Glutamatergic neuron (in vitro differentiated cells): ENCODE measurements at places on chromosomes 6 and 20.
A peak's percentile ranks its signal among the peaks of the same experiment; 100 is the strongest.

DNA sequence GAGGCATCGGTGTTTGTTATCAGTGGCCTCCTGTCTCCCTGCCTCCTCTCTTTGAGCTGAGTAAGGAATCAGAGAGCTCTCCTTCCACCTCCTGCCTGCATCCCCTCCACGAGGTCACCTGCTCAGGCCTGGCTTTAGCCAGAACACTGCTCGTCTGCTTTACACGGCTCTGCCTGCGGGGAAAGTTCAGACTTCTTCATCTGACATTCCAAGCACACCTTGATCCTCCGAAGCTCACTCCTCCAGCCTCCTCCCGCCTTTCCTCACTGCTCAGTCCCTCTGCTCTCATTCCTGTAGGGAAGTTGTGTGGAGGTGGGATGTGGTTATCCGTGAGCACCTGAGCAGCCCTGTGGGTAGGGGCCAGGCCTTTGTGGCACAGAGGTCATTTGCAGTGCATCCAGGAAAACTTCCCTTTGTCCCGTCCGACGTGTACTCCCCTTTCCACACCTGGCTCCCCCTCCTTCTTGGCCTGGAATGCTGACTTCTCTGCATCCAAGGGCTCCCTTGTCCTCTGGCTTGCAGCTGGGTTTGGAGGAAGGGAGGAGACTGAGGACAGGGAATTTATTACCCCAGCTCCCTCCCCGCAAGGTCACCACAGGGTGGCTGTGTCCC is 12.8 kb upstream of the CCDC167 start:
- DNase-seq, result no peak

DNA sequence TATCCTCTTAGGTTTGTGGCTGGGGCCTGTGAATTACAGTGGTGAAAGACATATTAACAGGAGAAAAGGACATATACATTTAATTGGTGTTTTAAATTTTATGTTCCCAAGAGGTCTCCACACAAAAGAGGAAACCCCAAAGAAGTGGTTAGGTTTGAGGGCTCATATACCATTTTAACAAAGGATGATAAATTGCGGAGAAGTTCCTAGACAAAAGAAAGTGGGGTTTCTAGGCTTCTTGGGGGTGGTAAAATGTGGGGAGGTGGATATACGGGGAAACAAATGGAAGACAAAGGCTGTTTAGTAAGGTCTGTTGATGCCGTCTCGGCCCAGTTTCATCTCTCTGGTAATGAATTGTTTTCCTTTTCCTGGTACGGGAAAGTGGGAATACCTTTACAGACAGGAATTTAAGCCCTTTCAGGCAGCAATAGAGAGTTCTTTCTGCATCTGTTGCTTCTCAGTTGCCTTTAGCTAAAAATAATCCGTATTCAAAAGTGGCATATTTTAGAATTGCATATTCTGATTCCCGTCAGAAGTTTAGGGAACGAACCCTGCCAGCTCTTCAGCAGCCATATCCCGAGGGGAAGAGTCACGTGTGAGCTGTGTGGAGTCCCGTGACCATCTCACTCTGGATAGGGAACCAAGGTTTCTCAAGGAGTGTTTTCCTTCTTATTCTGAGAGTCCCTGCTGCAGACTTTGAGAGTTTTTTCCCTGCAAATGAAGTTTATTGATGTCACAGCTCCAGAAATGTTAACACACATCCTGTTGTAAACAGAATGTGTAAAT is 104.4 kb downstream of the RPP40 start:
- no peak for DNase-seq

DNA sequence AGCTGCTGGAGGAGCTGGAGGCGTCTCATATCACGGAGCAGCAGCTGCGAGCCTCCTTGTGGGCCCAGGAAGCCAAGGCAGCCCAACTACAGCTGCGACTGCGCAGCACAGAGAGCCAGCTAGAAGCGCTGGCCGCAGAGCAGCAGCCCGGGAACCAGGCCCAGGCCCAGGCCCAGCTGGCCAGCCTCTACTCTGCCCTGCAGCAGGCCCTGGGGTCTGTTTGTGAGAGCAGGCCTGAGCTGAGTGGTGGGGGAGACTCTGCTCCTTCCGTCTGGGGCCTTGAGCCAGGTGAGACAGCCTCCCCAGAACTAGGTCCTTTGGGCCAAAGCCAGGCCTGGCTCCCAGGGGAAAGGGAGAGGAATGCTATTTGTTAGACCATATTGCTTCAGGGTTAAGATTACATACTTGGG is 31.7 kb downstream of the C20orf173 start:
- DNase-seq, result peak; percentile 39

DNA sequence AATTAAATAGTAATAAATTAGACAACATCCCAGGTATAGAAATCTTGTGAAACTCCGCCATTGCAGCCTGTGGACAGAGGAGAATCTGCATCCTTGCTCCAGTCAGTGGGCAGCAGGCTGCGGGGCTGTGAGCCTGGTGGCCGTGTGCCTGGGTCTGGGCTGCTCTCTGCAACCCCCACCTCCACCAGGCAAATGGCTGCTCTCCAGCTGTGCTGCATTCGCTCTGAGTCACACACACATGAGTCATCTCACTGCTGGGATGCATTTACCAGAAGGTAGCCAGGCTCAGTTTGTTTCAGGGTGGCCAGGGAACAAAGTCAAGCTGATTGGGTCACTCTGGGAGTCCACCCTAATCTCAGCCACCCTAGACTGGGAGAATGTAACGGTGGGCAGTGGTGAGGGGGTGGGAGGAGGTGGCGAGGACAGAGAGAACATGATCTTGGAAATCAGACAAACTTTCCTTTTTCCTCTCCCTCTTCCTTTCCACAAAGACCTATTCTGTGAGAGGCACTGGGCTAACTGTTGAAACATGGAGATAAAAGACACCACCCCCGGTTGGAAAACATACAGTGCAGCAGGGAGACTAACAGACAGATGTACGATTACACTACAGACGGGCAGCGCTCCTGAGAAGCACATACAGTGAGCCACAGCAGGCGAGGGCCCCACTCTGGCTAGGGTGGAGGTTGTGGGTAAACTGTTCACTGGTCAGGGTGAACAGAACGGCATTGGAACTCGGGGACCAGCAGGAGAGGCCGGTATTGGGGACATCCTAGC is 59.2 kb downstream of the TRAM2 start:
- peak; percentile 56 for DNase-seq

GRCh38 chr6:79526897-79527296 is 10.3 kb downstream of the LCA5 start:
- no peak for DNase-seq

DNA sequence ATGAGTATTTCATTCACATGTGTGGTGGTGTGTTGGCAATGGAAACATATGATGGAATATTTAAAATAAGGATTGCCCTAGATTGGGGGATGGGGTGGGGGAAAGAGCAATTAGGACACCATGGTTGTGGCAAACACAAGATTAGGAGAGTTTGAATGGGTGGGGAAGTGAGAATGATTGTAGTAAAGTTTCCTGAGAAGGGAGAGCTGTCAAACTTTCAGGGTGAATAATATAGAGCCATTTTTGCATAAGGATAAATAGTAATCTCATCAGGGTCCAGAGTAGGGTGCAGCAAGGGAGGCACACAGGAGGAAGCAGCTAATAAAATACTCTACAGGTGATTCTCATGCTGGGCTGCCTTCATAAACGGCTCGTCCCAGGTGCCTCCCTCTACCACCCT is 294.9 kb upstream of the MARCKS start:
- DNase-seq, result no peak

DNA sequence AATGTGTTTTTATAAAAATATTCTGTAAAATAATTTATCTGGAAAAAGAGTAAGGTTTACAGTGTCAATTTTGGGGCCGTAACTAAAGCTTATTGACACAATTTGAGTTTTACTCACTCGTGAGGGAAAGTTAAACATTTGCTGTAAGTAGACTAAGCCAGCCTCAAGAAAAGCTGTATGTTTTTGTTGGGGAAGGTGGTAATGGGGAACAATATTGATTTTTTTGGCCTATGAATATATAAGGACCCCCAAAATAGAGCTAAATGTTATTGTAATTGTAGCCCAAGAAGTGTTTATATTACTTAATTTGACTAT is 1.4 kb downstream of the SENP6 start:
- DNase-seq, result no peak

DNA sequence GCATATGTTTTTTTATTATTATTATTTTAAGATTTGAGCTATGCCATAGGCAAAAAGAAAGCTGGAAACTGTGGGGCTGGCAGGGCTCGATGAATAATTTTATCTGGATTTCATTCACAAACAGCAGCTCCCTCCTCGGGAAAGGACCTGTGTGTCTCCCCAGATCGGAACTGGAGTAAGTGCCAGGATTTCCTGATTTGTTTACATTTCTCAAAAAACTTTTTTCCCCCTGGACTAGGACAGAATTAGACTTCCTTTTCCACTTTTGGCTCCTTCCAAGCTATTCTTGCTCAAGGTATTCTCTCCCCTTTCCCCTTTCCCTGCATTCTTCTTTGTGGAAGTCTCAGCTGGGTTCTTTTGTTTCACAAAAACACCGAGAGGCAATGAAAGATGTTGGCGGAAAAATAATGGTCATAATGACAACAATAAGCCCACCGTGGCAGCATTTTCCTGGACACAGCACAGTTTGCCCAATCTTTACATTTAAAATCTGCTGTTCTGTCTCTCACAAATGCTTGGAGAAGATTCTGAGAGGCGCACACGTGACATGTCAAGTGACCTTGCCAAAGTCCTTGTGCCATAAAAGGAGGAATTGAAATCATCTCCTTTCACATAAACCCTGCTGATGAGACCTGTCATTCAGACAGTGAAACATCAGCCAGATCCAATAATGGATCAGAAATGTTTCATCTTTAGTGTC is 85.8 kb upstream of the PREP start:
- no peak for DNase-seq

GRCh38 chr6:157761331-157761921 is 61.6 kb upstream of the SNX9 start:
- no peak for DNase-seq

DNA sequence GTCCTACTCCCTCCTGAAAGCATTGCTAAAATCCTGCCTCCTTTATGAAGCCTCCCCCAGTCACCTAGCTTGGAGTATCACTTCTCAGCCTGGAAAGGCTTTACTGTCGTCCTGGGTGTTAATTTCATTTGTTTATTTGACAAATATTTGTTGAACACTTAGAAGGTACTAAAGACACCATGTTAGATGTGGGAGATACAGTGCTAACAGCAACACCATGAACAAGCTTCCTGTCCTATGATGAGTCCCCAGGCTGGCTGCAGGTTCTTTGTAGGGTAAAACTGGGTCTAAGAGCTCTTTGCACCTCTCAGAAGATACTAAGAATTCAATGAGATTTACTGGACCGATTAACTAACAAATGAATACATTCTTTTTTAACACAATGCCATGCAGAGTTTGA is 109.2 kb upstream of the TMEM170B start:
- no peak for DNase-seq

DNA sequence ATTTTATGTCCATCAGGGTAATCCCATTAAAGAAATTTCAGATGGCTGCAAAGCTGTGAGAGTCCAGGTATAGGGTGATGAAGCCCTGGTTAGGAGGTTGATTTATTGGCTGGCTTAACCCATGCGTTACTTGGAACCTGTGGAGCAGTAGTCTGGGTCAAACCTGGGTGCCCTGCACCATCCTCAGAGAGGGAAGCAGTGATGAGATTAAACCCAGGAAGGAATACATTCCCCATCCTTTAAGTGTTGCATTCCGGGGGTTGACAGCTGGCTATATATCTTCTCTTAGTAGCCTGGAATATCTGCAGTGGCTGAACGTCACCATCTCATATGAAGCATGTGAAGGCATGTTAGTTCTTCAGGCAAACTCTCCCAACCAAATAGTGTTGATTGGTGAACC is 44.9 kb upstream of the JAG1 start:
- no peak for DNase-seq

- no peak for DNase-seq
These were observed 613.2 kb upstream of the NOX3 start for GRCh38 chr6:156068881-156069280.

- no peak for DNase-seq
These were observed 33.6 kb downstream of the TMX4 start for GRCh38 chr20:7985916-7986315.

DNA sequence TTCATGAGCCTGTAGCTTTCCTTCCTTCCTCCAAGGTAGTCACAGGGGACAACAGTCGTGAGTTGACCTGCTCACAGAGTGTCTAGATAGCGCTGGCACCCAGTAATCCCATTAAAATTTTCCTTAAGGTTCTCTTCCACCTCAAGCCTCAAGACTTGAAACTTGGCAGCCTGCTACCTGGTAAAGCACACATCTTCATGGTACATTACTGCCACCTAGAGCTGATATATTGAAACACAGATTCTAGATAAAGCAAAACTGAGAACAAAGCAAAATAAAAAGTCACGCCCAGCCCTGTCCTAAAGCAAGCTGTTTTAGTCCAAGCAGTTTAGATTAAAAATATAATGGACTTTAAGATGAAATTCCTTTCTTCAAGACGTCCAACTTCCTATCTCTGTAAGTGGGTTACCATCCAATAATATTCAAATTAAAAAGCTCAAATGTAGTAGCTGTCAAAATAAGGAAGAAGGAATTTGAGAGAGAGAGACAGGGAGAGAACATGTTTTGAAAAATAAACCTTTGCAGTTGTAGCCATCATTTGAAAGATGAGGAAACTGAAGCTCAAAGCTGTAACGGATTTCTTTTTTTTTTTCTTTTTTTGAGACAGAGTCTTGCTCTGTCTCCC is 50.7 kb upstream of the CD83 start:
- no peak for DNase-seq

GRCh38 chr6:47630587-47630986 is 67.8 kb upstream of the ADGRF4 start:
- no peak for DNase-seq

GRCh38 chr20:12936020-12936419 is 72.8 kb upstream of the SPTLC3 start:
- DNase-seq, result no peak

DNA sequence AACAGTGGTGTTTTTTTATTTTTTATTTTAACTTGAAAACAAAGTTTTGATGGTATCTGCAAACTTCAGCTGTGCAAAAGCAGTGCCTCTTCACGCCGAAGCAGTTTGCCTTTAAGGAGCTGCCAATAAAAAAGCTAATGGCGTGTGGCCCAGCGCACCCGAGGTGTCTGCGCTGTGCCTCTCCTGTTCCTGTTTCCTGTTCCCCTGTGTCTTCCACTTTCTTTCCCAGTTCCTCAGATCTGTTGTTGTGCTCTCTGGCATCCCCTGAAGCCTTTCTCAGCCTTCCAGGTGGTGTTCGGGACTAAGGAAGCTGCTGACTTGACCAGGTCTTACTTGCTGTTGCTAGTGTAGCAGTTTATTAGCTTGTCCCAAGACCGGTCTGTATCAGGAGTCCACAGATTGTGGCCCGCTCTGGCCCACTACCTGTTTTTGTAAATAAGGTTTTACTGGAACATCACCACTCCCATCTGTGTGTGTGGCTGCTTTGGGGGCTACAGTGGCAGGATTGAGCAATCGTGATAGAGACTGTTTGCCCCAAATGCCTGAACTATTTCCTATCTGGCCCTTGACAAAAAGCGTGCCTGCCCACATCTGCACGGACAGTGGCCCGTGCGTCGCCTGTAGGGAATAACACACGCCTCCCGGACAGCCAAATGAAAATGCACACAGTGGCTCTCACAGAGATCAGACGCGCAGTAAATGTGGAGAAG is 178.3 kb downstream of the TMEM242 start:
- no peak for DNase-seq

DNA sequence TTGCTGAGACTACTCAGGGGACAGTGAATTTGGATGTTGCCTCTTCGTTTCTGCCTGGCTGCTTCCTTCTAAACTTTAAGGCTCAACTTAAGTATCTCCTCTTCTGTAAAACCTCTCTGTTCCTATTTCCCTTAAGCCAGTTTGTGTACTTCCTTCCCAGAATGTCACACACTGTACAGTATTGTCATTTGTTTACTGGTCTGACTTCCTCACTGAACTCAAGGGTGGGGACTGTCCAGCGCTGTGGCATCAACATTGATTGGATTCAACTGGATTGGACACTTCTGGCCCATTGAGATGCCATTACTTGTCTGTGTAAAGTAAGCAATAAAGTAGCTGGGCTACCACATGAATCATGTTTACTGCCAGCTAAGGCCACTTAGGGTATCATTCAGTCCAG is 69.7 kb downstream of the ANKS1A start:
- DNase-seq, result no peak
